ENCODE measurements at places on chromosomes 12 and 14. TPM values are rescaled to one million over a fixed set of nuclear protein-coding genes. Genes with fewer than 3 reads are reported as not detected.

Gene SIX6
- not detected for total RNA-seq

Gene PLEKHD1
- total RNA-seq = 0.16 TPM

Gene FOXN4
- not detected for total RNA-seq

Gene CTSG
- total RNA-seq = not detected

Gene ACOT4
- not detected for total RNA-seq

Gene DGLUCY
- total RNA-seq = 62.1 TPM

Gene NR1H4
- 12.7 TPM for total RNA-seq

Gene GCH1
- total RNA-seq = 26.4 TPM

Gene TAS2R31
- total RNA-seq = 4.5 TPM
